ENCODE measurements at places on chromosomes 5 and 9. TPM values are rescaled to one million over a fixed set of nuclear protein-coding genes. Genes with fewer than 3 reads are reported as not detected.

Gene SLC12A7
- 13.5 TPM for total RNA-seq

Gene ZNF79
- 16.5 TPM for total RNA-seq

Gene CDKN2B-AS1
- 4.8 TPM for total RNA-seq

Gene F2RL2
- total RNA-seq, result 5.4 TPM

Gene VDAC1
- total RNA-seq, result 293 TPM

Gene CCNJL
- 0.18 TPM for total RNA-seq

Gene TMEM171
- total RNA-seq, result 1.1 TPM

Gene PCDHAC2
- 0.14 TPM for total RNA-seq

Gene MYOT
- total RNA-seq, result not detected

Gene LRRC19
- not detected for total RNA-seq

Gene KIF4B
- under 0.01 TPM for total RNA-seq

Gene KLHL3
- 3.1 TPM for total RNA-seq

Gene HACD4
- 6.9 TPM for total RNA-seq

Gene TXNDC8
- not detected for total RNA-seq

Gene ADAMTS12
- total RNA-seq, result 34.2 TPM

Gene SLCO6A1
- total RNA-seq, result not detected

Gene C1QTNF3
- 2.0 TPM for total RNA-seq

Gene RGS7BP
- under 0.01 TPM for total RNA-seq

Gene DMRT2
- total RNA-seq, result under 0.01 TPM

Gene GZMA
- not detected for total RNA-seq

Gene SLC2A8
- 8.4 TPM for total RNA-seq

Gene SPATA6L
- total RNA-seq, result 0.43 TPM

Gene GARIN3
- not detected for total RNA-seq

Gene C5
- 4.5 TPM for total RNA-seq

Gene NUTM2F
- total RNA-seq, result not detected

Gene SEC61B
- total RNA-seq, result 80.3 TPM

Gene GFI1B
- total RNA-seq, result not detected

Gene SLC9A3
- total RNA-seq, result 0.43 TPM

Gene CNTNAP3
- total RNA-seq, result 0.18 TPM

Gene PLEKHG4B
- total RNA-seq, result not detected

Gene QRFP
- not detected for total RNA-seq

Gene MCIDAS
- not detected for total RNA-seq

Gene OR1N1
- not detected for total RNA-seq

Gene UNC13B
- total RNA-seq, result 14.9 TPM
